ENCODE measurements at places on chromosomes 5 and 9. TPM values are rescaled to one million over a fixed set of nuclear protein-coding genes. Genes with fewer than 3 reads are reported as not detected.
A peak's percentile ranks its signal among the peaks of the same experiment; 100 is the strongest.

GRCh38 chr5:138911441-138911840 lies 36.3 kb upstream of the LRRTM2 start:
- DNase-seq, result no peak

- DNase-seq, result no peak
These were observed 6.4 kb downstream of the PLIN2 start for GRCh38 chr9:19120877-19121276.

GRCh38 chr5:87442419-87442818 lies 29.7 kb upstream of the CCNH start:
- DNase-seq, result no peak

DNA sequence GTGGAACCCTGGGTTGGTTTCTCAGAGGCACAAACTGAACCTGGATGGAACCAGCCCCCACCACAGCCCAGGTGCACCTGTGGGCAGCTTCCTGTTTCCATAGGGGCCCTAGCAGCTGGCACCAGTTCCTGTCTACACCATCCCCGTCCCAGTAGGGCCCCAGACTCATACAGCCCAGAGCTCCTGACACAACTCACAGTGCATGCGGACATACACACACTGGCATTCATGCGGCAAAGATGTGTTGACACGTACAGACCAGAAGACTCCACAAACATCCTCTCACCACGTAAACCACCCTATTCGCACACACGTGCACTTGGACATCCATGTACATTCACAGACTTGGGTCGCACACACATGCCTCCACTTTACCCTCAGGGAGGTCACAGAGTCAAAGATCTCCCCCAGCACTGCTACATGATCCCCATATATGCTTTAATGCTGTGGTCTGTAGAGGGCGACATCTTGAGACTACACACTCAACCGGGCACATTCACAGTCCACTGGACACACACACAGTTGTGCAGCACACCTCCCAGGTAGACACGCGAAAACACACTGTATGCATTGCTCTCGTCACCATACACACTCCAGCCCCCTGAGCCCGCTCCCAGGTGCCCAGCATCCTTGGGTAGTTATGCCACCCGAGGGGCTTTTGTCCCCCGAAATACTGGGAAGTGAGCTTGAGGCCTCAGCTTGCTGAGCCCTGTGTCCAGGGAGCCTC lies 22.4 kb downstream of the CXXC5 start:
- no peak for DNase-seq

- peak; percentile 7 for DNase-seq
These were observed 139.8 kb downstream of the MPDZ start for GRCh38 chr9:13139641-13140171.

DNA sequence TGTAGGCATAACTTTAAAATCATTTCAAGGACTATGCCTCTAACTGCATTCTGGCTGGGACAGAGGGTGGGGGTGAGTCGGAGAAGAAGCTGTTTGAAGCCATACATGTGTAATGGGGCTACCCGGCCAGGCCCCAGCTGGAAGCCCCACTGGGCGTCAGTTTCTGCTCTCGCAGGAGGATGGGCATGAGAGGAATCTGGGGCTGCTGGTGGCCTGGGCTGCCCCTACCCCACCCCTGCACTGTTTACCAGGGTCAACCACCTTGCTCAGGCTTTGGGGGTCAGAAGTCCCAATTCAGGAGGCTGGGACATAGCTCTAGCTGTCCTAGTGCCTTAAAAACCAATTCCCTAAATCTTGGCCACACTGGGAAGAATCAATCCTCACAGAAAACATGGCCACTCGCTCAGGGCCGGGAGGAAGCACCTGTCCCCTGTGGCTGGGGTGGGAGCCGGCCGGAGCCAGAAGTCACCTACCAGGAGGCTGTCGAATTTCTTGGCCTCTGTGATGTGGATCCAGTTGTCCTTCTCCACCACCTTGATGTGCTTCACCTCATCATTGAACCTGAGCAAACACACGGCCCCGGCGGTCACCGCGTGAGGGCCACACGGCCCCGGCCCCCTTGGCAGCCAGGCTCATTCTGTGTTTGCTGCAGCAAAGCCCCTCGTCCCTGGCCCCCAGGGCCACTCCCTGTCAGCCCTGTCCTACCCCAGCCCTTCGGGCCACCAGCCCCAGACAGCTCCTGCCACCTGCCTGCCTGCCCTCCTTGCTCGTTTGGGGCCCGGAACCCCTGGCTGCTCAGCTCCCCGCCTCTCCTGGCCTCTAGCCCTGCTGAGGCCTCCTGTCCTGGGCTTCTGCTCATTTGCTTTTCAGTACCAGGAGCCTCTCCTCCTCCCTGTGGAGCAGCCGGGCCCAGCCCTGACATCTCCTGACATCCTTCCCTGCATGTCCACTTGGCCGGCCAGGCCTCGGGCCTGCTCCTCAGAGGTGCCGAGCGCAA lies 33.6 kb upstream of the SARDH start:
- DNase-seq, result no peak

- DNase-seq, result no peak
These were observed 70.2 kb upstream of the CDH6 start for GRCh38 chr5:31122998-31123951.

DNA sequence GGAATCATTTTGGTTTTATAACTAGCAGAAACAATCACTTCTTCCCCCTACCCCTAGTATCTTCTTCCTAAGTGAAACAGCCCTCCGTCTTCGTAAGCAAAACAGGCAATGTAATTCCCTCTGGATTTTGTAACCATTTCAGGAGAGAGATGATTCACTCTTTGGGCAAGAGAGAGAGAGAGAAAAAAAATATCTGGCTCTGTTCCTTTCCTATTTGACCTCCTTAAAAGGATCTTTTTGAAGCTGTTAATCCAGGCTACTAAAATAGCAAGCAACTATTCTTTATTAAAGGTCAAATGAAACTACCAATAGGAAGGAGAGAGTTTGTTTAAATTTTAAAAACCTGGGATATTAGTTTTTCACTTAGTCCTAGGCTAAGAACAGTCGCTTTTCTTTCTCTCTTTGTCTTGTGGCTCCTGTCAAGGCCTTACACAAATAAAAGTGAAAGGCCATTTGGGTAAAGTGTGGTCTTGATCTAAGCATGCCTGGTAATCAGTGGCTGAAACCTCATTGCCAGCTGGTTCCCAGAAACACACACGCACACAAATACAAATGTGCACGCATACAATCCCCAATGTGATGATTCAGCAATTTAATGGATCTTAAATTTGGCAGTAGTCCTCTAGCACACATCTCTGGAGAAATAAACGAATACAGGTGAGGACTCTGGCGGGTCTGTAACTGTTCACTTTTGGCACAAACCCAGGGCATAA lies 70.2 kb downstream of the PRUNE2 start:
- no peak for DNase-seq

DNA sequence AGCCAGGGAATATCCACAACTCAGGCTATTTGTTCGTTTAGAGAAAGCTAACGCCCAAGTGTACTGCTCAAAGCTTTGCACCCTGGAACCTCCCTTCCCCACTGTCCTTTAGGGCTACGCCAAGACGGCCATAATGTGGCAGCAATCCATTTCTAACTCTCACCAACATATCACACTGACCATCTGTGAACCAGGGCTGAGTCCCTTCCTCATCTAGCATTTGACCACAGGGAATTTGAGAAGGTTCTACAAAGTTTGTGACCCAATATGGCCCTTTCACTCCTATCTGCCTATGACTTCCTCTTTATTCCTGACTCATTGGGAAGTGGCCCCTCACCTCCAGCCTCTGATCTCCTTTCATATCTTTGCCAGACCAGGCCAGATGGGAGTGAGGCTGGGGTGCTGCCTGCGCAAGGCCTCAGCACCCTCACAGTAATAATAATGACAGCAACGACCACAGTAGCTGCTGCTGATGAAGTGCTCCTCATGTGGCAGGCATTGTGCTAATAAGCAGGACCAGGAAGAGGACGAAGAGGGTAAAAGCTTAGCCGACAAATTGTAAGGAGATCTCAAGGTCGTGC lies 9.3 kb upstream of the ARAP3 start:
- DNase-seq, result no peak

GRCh38 chr9:20446248-20446647 lies 176.1 kb downstream of the MLLT3 start:
- DNase-seq, result no peak

- no peak for DNase-seq
These were observed 28.5 kb downstream of the DPYSL3 start for GRCh38 chr5:147481376-147481775.

The SH3RF2 gene
- total RNA-seq, result 25.1 TPM
